ENCODE measurements at places on chromosomes 4 and X.

DNA sequence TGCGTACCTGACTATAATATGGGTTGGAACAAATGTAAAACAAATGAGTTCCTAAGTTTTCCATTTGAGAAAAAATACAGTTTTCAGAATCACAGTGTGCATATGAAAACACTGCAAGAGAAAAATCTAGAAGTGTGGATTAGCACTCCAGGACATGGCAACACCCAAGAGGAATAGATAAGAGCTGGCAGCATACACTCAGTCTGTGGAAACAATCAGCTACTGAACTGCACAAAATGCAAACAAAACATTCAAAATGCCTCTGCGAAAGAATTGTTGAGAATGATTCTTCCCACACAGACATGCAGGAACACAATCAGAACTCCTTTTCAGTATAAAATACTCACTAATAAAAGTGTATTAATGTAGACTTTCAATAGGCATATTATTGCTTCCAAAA lies 39.9 kb downstream of the ATP8A1 start:
- no peak for DNase-seq

- no peak for DNase-seq
Measured at GRCh38 chrX:3263681-3264126, 82.7 kb downstream of the MXRA5 start.

DNA sequence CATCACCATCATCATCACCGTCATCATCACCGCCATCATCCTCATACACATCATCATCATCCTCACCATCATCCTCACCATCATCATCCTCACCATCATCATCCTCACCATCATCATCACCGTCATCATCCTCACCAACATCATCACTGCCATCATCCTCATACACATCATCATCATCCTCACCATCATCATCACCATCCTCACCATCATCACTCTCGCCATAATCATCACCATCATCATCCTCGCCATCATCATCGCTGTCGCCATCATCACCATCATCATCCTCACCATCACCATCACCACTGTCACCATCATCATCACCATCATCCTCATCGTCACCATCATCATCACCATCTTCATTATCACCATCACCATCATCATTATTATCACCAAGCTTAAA lies 19.8 kb upstream of the DHRSX start:
- DNase-seq, result no peak

GRCh38 chr4:43049326-43049725 lies 156.8 kb downstream of the GRXCR1 start:
- DNase-seq, result no peak

DNA sequence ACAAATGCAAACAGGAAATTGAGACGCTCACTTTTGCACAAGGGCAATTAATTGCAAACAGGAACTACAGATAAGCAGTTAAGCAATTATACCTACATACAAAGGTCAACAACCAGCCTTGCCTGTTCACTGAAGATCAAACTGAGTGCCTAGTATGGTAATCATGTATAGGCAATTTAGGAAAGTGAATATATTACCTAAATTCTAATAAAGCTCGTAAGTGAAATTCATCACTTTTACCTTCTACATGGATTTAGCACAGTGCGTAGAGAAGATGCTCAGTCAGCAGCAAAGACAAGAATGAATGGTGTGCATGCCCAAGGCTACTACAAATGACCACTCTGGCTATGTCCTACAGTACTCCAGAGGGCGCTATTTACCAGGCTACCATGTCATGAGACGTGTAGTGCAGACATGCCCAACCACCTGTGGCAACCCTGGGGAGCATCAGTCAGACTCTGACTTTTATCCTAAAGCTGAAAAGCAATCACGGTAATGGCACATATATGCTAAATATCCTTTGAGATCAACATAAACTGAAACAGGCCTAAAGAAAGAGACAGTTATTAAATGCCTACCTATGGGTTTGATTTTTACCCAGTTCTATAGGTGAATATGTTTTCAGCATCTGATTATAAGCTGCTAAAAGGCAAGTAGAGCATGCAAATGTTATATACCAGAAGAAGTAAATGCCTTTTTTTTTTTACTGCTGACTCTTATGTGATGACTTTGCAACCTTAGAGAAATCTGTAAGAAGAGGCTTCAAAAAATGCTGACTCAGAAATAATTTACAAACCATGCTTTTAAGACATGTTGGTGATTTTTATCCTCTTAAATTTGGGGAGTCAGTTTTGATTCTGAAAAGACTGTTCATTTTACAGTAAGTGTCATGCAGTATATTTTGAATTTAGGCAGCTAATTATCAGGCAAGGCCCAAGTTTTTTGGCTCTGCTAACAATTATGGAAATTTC lies 178.0 kb downstream of the PPP3CA start:
- no peak for DNase-seq
